ENCODE measurements at places on chromosomes 3 and 15.

- no peak for DNase-seq
These were observed 108.2 kb upstream of the MBNL1 start for GRCh38 chr3:152160350-152161011.

GRCh38 chr15:92244703-92245102, 149.0 kb upstream of the ST8SIA2 start:
- DNase-seq, result no peak

- no peak for DNase-seq
These were observed 220.9 kb upstream of the NANOGP8 start for GRCh38 chr15:35305946-35306345.

DNA sequence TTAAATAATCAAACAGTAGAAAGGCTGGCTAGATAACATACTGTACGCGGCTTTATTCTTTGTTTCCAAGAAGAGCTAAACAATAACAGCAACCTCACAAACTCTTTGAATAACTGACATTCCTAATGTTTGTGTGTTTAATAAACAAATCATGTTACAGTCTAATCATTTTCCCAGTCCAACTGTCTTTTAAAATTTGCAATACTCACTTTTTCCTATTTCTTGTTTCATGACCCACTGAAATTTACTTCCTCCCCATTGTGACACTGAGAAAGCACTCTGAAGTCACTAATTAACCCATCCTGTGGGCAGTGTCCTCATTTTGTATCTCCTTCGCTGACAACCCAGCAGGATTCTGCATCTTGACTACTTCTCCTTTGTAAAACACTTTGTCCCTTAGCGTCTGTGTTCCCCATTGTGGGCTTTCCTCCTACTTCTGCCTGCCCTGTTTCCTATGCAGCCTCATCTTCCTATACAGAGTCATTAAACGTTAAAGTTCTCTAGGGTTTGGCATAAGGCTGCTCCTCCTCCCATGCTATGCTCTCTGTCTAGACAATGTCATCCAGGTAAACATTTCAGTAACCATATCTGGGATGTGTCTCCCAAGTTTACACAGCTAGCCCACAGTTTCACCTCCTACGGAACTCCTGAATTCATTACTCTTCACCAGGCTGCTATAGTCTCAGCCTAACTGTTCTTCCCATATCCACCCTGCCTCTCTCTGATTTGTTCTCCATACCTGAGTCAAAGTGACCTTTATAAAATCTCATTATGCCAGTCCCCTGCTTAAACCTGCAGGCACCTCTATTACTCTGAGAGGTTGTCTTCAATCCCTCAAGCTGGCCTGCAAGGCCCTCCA, 148.9 kb downstream of the GREM1 start:
- no peak for DNase-seq
